ENCODE measurements at places on chromosomes 7 and 10.

- DNase-seq: peak; percentile 14
These were observed 46.6 kb downstream of the LRRN3 start for GRCh38 chr7:111137296-111138192.

GRCh38 chr7:158039270-158039669, 548.4 kb downstream of the PTPRN2 start:
- no peak for DNase-seq

- DNase-seq: no peak
These were observed 4.1 kb downstream of the PRSS1 start for GRCh38 chr7:142753366-142753765.

- DNase-seq: no peak
These were observed 430.9 kb downstream of the POM121L12 start for GRCh38 chr7:53466371-53466770.

DNA sequence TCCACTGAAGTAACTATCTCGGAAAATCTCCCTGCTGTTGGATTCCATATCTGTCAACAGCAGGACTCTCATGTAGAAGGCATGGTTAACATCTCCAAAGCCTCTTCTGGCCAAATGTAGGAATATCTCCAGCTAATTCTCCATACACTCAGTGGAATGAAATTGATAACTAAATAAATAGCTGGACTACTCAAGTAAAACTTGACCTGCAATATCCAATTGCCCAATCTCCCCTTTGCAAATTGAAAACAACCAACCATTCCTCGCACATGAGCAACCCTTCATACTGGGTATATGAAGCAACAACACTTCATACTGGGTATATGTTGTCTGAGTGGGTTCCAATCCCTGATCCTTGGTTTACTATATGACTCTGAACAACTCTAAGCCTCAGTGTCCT, 105.4 kb upstream of the KMT2E start:
- no peak for DNase-seq

DNA sequence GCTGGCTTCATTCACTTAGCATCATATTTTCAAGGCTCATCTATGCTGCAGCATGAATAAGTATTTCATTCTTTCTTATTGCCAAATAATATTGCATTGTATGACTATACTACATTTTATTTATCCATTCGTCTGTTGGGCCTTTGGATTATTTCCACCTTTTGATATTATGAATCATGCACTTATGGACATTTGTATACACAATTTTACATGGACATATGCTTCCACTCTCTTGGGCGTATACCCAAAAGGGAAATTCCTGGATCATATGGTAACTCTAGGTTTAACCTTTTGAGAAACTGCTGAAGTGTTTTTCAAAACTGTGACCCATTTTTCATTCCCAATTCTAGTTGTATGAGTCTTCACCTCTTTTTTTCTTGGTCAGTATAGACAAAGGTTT, 80.3 kb upstream of the GNAI1 start:
- no peak for DNase-seq

- no peak for DNase-seq
These were observed 40.7 kb upstream of the MRLN start for GRCh38 chr10:59793919-59794318.

Measured in stimulated activated CD4-positive, alpha-beta T cell treated with anti-CD3 and anti-CD28 coated beads, Interleukin-12 subunit alpha, Interleukin-12 subunit beta, amount 100 ng/mL, for 24 hours (primary cell).